NB4 (cell line): ENCODE measurements at places on chromosomes 12 and 14.

DNA sequence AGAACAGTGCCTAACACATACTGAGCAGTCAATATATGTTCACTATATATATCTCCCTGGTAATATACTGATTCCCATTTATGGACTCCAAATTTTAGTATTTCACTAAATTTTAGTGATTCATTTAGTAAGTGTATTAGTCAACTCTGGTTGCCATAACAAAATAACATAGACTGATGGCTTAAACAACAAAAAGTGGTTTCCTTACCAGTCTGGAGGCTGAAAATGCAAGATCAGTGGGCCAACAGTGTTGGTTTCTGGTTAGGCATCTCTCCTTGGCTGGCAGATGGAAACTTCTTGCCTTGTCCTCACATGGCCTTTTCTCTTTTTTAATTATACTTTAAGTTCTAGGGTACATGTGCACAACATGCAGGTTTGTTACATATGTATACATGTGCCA lies 28.7 kb downstream of the SIX6 start:
- DNase-seq = no peak

DNA sequence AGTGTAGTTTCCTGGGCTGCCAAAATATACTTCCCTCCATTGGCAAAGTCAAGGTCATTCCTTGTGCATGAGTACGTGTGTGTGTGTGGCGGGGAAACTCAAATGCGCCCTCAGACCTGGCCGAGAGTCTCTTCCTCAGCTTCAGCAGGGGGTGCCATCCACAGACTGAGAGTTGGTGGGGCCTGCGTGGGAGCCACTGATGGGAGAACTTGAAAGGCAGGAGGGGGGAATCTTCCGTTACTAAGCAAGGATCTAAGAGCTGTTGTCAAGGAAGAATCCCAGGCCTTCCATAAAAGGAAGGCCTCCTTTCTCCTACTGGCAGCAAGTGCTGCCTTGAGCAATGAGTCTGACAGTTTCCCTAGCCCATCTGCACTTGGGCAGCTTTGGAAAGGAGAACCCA lies 274.9 kb downstream of the EMP1 start:
- no peak for DNase-seq

DNA sequence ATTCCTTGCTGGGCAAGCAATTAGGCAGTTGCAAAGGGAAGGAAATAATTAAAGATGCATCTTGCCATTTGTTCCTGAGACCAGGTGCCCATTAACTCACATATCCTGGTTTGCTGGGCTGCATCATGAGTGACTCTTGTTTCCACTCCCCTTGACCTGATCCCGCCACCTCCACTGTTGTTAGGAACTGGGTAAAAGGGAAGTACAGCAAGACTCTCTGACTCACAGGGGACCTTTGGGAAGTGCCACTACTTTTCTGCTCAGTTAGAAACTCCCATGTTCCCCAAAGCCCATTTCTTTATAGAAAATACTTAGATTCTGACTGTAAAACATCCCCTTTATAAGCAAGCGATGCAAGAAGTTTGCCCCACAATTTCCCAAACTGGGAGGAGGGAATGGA lies 186.0 kb upstream of the BCL2L14 start:
- peak; percentile 51 for DNase-seq

DNA sequence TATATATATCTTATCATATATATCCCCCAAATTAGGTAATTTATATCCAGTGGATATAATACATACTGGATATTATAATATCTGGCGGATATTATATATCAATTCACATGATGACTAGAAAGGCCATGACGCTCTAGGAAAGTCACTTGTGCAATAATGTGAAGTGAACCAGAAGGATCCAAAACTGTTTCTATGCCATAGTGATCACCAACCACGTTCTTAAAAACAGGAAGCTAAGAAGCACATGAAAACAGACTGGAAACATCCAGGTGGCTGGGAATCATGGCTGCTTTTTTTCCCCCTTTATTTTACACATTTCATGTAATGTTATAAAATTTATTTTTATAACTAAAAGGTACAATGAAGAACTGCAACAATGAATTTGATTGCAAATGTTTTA lies 1.4 kb downstream of the GUCY2C start:
- DNase-seq = no peak

DNA sequence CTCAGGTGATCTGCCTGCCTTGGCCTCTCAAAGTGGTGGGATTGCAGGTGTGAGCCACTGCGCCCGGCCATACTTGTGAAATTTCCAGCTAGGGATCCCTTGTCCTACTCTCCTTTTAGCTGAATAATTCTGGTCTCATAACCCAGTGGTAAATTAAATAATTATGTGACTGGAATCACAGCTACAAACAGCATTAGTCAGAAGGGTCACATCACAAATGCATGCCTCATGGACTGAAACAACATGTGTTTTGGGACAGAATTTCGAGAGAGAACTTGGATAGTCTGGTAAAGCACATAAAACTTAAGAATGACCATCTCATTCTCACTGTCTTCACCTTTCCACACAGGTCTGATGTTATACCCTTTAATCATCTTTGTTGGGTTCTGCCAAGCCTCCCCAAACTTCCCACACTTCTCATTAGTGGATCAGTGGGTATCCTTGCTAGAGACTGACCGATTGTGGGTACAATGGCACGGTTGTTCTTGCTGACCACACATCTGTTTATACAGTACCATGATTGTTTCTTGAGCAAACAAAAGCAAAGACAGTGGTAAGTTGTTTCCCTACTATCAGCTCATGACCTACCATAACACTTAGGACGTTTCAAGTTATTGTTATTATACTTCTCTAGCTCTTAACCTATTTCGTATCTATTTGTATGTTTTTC lies 5.1 kb downstream of the GPRC5D start:
- DNase-seq = no peak

GRCh38 chr12:117151403-117152031 lies 38.8 kb downstream of the FBXO21 start:
- no peak for DNase-seq

- peak; percentile 79 for DNase-seq
Observed at GRCh38 chr12:19273482-19274330, 144.2 kb downstream of the PLEKHA5 start.

GRCh38 chr12:54292083-54292930 lies 8.5 kb downstream of the NFE2 start:
- no peak for DNase-seq

DNA sequence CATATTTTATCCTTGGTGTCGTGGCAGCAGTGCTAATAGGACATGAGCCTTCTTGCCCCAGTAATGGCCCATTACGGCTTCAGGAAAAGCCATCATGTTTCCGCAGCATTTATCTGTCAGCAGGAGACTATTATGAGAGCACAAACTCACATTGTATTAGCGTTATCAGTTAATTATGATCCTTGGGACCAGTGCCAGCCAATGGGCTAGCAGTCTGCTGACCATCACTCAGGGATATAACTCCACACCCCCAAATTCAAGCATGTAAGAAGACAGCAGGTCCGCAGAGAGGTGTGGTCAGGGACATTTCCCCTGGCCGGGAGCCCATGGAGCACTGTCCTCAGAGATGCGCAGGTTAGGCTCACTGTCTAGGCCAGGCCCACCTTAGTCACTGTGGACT lies 4.9 kb upstream of the ESRRB start:
- no peak for DNase-seq

DNA sequence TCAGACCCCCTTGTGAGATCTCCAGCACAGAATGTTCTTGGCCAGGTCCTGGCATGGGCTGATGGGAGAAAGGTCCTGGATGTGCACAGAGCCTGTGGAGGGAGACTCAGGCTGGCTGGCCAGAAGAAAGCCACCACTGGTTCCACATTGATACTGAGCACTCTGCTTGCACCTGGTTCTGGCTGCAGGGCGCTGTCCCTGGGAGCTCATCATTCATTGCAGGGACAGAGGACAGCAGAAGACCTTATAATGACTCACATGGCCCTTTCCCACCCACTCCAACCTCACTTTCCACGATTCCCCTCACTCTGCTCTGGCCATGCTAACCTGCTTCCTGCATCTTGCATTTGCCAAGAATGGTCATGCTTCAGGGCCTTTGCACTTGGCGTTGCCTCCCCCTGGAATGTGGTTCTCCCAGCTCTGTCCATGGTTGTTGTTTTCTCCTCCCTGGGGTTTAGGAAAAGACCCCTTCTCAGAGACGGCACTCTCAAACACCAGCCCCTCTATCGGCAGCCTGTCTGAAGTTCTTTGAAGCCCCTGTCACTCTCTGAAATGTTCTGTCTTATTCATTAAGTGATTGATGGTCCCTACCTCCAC lies 10.3 kb downstream of the KRT7 start:
- no peak for DNase-seq

DNA sequence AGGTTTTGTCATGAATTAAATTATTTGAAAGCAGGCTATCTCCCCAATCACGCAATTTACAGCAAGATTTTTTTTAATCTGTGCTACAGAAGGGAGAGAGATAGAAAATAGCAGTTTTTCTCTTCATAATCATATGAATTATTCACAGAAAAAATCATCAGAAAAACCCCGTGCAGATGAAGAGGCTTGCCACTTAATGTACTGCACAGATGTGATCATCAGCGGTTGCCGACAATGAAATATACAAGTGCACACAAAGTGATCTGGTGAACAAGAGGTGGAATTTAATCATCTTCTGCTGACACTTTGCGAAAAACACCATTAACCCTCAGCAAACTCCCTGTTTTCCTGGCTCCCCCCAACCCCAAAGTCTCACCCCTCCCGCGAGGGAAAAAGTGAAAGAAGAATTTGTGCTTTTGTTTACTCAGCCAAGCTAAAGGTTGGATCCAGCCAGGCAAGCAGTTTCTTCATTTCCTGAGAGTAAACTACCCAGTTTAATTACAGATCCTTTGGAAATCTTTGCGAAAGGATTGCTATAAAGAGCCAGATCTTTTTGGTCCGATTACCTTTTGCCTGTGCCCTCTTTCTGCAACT lies 3.1 kb upstream of the LMO3 start:
- no peak for DNase-seq

DNA sequence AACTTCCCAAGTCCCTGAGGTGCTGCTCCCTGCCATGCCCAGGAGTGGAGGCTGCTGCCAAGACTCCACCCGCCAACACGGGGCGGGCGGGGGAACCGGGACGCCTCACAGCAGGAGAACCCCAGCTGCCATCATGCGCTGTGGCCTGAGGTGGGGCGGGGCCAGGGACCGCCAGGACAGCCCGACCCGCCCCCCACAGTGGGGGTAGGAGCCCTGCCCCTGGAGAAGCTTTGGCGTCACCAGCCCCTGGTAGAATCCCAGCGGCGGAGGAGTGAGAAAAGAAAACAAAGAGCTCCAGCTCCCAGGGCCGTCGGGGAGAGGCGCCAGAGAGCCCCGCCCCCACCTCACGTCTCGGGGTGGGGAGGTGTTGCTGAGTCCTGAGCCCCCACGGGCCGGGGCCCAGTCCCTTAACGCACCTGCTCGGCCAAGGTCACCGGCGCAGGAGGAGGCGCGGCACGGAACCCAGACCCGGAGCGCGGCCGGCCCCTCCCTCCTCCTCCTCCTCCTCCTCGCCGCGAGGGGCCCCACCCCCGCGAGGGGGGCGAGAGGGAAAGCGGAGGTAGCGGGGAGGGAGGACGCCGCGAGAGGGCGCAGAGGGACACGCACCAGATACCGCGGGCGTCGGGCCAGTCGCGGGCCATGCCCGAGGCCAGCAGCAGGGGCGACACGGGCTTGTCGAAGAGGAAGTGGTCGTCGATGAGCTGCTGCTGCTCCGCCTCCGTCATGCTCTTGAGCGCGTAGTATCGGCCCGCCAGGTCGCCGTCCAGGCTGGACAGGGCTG lies 1.8 kb downstream of the CKB start:
- peak; percentile 90 for DNase-seq

GRCh38 chr12:124744659-124745464 lies 118.8 kb downstream of the SCARB1 start:
- no peak for DNase-seq

DNA sequence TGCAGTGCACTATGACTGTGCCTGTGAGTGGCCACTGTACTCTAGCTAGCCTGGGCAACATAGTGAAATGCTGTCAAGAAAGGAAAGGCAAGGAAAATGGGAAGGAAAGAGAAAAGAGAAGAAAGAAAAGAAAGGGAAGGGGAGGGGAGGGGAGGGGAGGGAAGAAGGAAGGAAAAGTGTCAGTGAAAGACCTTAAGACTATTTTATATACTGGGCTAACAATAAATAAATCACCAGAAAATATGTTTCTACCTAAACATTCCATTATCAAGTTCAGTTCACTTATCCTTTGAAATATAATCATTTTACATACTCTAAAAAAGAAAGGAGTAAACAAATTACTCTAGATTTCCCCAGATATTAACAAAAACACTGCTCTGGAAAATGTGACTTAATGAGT lies 22.1 kb downstream of the COCH start:
- DNase-seq = no peak

DNA sequence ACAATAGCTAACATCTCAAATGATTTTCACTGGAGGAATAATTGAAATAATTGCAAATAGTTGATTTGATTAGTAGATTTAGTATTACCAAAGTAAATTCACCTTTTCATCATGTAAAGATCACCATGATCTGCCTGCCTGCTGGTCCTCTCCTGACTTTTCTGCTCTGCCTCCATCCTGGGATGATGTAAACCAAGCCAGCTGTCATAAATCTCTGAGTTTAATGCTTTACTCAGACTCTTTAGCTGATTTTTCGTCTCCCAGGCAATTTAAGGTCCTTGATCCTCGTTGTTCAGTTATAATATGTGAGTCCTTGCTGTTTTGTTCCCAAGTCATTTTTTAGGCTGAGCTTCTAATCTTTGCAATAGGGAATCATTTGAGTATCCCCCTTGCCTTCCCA lies 138.0 kb downstream of the ANO4 start:
- no peak for DNase-seq

DNA sequence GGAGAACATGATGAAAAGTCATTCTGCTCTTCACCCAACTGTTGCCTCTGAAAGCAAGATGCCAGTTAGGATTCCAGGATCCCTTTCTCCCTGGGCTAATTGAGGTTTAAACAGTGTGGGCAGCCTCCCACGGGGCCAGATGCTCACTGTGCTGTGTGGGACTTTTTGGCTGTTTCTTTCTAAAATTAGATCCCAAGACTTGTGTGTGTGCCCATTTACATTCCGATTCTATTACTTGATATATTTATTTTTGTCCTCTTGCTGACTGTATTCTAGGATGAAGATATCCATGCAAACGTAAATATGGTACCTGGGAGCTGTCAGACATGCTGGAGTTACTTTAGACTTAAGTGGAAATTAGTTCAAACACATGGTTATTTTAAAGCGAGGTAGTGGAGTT lies 6.2 kb downstream of the IFT43 start:
- no peak for DNase-seq

GRCh38 chr14:27995691-27996090 lies 770.9 kb upstream of the FOXG1 start:
- no peak for DNase-seq

- DNase-seq = peak; percentile 61
Observed at GRCh38 chr12:132143336-132144071, 615 bp downstream of the DDX51 start.

DNA sequence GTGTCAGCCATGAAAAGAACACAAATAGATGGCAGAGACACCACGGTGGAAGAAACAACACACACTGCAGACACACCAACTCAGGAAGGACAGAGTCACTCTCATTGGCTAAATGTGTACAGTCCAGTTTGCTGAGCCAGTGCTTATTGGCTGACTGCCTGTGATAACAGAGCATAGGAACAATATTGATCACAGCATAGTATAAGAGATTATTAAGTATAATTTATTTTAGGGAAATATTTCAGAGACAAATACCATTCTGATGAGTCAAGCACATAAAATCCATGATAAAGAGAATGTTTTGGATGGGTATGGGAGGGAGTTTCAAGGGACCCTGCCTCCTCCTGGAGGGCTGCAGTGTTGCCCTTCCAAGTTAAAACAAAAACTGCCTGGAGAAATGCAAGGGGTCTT lies 50.9 kb downstream of the BTG1 start:
- DNase-seq = peak; percentile 38

- DNase-seq = no peak
Observed at GRCh38 chr12:50013361-50014147, 11.7 kb downstream of the RACGAP1 start.
